Breast epithelium (tissue), 4 donors: ENCODE measurements at places on chromosomes 3 and 15.

DNA sequence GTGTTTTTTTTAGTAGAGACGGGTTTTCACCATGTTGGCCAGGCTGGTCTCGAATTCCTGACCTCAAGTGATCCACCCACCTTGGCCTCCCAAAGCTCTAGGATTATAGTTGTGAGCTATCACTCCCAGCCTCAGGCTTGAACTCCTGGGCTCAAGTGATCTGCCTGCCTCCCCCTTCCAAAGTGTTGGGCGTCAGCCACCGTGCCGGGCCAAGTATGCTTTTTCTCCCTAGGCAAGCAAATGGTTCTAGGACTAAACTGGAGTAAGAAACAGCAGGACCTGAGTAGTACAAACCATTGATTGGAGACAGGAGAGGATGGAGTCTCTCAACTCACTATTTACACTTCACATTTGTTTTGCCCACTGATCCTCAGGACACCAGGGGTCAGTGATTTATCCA is 4.6 kb upstream of the PTPN9 start:
- no peaks in the 10 kb centered on the region for H3K4me1 ChIP-seq
- no peak for DNase-seq
- H3K27me3 ChIP-seq: no peaks in the 10 kb centered on the region
- peak overlapping the region; percentile 33 for H3K27ac ChIP-seq
- H3K4me3 ChIP-seq: no peak overlapping the region

- H3K36me3 ChIP-seq: no peaks in the 10 kb centered on the region
- H3K27me3 ChIP-seq: no peaks in the 10 kb centered on the region
- no peak for DNase-seq
- no peaks in the 10 kb centered on the region for H3K4me1 ChIP-seq
Observed at GRCh38 chr3:131454501-131454900, 48.3 kb downstream of the MRPL3 start.

GRCh38 chr15:57890351-57890750 is 175.2 kb downstream of the ALDH1A2 start:
- H3K4me3 ChIP-seq: no peak overlapping the region
- no peaks in the 10 kb centered on the region for H3K36me3 ChIP-seq
- H3K27me3 ChIP-seq: no peaks in the 10 kb centered on the region
- no peak for DNase-seq

DNA sequence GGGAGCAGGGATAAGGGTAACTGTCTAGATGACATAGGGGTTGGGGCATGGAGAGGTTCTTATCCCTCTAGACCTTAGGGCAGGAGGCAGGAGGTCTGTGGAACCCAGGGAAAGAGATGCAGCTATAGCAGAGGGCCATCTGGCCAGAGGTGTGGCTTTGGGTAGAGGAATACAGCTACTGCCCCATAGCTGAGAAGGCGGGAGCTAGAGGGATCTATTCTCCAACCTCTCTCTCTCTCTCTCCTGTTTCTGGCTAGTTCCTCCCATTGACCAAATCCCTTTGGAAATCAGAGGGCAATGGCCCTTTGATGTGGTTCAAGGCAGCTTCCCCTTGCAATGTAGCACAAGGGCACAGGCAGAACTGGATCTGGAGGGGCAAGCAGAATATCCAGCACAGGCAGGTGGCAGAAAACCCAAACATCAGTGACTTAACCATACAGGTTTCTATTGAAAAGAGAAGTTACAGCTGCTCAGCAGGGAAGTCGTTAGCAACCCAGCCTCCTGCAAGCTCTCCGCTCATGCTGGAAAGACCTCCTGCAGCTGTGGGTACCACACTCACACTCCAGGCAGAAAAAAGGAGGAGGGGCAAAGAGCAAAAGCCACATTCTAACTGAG is 22.3 kb upstream of the LMOD3 start:
- H3K4me1 ChIP-seq: no peaks in the 10 kb centered on the region
- H3K27me3 ChIP-seq: no peaks in the 10 kb centered on the region
- no peak for DNase-seq
- H3K36me3 ChIP-seq: no peaks in the 10 kb centered on the region
- H3K4me3 ChIP-seq: no peak overlapping the region
- no peak overlapping the region for H3K27ac ChIP-seq
